ENCODE measurements at places on chromosomes 5 and 9.

GRCh38 chr9:21919377-21920362 is 74.5 kb downstream of the CDKN2A start:
- DNase-seq: no peak

GRCh38 chr5:73853091-73853490 is 227.1 kb downstream of the ARHGEF28 start:
- no peak for DNase-seq

DNA sequence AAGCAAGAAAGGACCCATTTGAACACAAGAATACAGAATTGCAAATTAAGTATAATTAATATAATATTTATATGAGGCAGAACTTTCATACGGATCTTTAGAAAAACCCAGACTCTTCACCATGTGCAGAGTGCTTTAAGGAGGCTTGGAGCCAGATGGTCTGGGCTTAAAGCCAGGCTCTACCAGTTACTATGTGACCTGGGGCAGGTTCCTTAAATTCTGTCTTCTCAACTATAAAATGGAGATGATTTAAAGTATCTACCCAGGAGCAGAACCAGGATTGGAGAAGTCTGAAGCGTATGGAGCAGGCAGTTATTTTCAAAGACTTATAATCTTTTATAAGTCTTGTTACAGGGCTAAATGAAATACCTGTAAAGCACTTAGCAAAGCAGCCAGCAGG is 202.1 kb downstream of the TSSK1B start:
- DNase-seq: no peak

DNA sequence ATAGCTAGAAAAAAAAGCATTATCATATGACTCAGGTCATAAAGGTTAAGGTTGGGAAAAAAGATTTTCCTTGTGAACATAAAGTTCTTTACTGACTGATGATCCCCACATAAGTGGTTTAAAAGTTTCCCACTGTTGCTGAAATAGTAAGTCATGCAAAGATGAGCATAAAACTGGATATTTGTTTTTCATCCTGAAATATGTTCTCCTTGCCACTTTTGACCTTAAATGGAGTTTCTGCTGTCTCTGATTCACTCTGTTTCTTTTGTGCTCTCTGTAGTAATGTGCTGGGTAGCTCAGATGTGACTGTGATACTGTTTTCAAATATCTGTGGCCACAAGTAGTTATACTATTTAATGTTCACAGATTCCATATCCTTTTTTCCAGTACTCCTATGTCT is 162.5 kb upstream of the GAS1 start:
- no peak for DNase-seq

DNA sequence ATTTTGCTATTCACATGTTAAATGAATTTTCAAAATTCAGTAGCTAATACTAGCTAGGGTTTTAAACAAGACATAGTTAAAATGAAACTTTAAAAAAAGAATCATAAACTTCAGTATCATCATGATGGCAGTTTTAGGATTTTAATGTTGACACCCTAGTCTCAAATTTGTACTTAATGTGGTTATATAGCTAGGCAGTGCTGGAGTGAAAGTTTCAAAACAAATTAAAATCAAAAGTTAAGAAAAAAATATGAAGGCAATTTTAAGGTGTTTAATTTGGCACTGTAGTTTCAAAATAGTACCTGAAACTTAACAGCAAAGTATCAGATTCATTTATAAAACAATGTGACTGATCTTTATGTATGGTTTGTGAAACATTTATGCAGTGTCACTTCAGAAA is 19.3 kb upstream of the CDKN2B start:
- DNase-seq: no peak

DNA sequence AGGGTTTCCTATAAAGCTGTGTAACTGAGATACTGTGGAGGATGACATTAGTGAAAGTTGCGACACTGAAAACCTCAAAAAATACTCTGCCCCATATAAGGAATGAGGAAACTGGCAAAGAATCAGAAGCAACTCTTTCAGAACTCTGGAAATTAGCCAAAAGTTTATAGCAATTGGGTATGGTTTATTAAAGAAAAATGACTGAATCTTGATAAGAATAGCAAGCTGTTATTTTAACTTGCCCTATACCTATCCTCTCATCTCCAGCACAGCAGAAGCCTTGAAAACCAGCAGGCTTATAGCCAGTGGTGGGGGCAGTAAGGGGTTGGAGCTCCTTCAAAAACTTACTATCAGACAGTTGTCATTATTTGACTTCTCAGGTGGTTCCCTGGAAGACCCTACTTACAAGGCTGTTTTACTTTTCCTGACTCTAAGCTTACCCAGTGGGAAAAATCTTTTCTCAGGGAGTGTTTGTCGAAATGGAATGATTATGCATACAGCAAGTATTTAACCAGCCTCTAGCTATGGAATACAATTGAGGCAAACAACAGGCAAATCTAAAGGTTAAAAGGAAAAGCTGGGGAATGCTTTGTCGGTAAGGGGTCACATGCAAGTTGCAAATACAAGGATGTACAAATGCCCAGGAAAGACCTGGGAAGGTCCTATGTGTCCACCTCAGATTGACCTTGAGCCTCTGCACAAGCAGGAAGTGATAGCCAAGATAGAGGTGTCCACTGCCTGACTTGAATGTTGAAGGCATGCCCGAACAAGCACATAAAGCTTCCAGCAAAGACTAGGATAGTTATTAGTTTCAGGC is 21.0 kb upstream of the FAM151B start:
- DNase-seq: no peak

DNA sequence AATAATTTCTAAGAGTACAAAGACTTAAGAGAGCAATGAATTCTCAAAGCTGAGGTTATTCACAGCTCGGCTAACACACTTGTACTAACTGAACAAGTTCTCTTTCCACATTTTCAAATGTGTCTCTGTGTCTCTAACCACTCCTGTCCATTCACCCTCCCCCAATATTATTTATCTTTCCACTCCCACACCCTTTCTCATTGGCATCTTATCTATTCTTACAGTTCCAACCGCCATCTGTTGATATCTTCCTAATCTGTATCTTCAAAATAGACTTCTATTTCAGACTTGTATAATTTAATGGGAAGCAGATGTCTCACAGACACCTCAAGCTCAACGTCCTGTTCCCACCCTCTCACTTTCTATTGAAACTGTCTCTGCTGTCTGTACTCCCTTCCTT is 205.9 kb downstream of the ANXA1 start:
- no peak for DNase-seq

Data from RWPE2 (cell line).